ENCODE measurements at places on chromosomes 4 and X.

DNA sequence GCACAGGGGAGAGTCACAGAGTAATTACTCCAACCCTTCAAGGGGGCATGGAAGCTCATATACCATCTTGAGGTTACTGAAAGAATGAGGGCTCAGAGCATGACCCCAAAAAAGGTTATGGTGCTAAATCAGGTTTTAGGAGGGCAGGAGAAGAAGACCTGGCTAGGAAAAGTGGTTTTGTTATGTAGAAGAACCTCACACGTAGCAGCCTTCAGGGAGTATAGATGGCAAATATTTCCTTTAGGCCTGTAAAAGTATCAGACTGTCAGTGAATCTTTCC is 102.0 kb upstream of the PDE5A start:
- no peak for DNase-seq

DNA sequence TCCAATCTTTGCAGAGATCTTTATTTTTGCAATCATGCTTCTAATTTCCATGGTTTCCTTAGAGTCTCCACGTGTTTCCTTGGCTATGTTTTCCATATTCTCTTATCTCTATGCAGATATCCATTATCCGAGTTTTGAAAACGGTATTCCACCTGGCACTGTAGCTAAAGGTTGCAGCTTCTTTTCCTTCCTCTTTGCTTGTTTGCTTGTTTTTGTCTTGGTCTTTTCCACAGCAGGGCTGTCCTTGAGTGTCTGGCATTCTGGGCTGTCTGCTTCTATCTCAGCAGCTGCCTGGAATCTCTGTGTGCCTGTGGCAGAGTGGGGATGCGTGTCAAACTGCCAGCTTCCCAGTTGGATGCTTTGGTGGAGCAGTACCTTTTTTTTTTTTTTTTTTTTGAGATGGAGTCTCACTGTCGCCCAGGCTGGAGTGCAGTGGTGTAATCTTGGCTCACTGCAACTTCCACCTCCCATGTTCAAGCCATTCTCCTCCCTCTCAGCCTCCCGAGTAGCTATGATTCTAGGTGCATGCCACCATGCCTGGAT is 46.9 kb downstream of the WFS1 start:
- no peak for DNase-seq

DNA sequence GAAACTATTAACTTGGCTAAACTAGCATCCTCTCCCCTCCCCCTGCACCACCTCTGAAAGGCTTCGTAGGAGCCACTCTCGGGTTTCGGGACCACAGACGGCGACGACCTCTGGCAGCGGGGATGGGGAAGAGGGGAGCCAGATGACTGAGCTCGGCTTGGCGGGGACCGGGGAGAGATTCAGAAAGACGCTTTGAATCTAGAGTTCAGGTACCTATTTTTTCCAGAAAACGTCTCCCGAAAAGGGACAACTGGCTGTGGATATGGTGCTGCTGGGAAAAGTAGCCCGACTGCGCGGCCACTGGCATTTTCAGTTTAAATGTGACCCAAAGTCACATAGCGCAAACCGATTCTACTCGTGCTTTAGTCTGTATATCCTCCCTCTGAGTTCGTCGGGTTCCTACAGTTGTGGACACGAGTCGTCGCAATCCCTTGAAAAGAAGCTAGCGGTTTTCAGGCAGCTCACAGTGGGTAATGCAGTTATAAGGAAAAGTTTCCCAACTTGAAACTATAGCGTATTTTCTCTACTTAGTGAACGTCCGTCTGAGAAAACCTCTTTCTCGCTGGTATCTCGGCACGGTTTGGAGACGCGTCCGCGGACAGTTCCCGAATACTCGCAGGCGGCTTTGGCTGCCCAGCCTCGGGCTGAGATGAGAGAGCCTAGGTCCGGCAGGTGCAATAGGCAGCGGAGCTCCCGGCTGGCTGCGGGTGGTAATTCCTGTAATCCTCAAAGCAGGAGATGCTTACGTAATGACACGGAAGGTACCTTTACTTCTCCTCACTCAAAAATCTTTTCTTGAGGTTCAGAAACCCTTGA is 1.3 kb downstream of the PARM1 start:
- DNase-seq, result peak; percentile 39

- DNase-seq, result no peak
These were observed 20.8 kb upstream of the MRFAP1 start for GRCh38 chr4:6619466-6620255.

DNA sequence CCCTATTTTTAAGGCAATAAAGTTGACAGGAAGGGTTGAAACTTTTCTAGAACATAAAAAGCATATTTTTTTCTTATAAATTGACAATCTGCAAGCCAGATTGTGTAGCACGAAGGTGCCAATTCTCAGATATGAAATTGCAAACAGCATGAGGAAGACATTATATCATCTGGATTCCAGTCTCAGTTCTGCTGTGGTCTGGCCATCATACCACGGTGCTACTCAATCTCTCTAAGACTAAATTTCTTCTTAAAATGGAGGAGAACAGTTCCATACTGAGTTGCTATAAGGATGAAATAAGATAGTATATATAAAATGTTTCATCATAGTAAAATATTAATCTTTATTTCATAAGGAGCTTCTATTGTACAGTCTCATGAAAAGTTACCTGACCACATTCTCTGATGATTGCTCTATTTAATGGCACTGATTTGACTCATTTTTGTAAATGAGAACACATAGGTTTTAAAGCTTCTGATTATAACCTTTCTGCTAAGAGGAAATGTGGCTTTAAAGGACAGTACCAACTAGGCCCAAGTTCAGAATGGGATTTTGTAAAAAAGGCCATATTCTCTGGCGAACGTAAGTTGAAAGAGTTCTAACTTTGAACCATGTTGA is 127.9 kb downstream of the SHROOM3 start:
- DNase-seq, result no peak
